Left renal pelvis (tissue), 4 donors: ENCODE measurements at places on chromosomes 4 and X.

DNA sequence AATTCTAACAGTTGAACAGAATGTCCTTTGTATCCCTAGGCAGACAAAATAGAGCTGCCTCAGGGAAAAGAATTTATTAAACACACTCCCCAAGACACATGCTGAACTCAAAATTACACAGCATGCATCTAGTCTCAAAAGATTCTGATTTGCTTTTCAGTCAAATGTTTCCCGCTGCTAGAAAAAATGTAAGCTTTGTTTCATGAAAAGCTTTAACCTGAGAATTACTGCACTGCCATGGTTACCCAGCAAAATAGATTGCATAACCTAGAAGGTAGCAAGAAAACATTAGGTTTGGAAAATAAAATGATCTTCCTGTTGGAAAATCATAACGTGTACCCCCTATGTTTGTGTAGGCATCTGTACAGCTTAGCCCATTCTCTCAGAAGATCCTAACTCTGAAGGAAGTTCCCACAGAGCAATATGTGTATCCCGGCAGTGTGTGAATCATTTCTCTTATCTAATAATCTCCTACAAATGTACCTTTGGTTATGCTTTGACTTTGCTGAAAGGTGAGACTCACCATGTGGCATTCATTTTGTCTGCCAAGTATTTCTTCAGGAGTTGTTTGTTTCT, 646.9 kb downstream of the STPG2 start:
- DNase-seq, result no peak

GRCh38 chr4:3026540-3026939, 47.8 kb downstream of the HTT-AS start:
- no peak for DNase-seq

DNA sequence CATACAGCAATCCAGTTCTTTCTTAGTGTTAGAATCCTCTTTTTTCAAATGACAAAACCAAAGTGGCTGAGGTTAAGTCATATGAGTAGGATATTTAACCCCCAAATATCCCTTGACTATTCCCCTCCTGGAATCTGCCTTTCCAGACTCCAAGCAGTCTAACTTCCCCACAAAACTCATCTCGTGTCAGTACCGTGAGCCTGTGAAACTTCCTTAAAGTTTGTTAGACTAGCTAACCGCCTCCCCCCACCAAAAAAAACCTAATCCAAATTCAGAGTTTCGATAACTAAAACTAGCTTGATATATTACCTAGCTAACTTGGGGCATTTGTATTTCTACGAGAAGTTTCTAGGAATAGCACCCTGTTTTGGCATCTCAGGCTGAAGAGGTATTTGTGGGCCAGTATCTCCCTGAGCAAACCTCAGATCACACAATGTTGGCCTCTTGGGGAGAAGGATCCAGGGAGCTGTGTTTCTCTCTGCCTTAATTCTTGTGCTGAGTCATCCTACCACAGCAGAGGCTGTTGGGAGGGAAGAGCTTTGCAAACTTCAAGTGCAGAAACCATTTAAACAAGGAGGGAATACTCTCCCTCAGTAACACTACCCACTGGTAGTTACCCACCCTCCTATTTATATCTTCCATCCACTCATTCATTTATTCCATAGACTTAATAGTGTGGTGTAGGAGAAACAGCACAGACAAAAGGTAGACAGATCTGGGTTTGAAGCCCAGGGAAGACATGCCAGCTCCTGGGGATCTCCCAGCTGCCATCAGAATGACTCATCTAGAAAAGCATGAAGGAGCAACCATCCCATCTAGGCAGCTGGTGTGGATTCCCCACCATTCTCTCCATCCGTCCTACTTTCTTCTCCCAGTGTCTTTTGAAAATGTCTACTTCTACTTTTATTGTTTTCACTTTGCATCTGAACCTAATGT, 39.3 kb upstream of the TXK start:
- DNase-seq, result no peak

GRCh38 chrX:71532078-71532752, 689 bp upstream of the OGT start:
- no peak for DNase-seq

- DNase-seq, result no peak
Observed at GRCh38 chr4:1534095-1534872, 128.0 kb upstream of the NKX1-1 start.

DNA sequence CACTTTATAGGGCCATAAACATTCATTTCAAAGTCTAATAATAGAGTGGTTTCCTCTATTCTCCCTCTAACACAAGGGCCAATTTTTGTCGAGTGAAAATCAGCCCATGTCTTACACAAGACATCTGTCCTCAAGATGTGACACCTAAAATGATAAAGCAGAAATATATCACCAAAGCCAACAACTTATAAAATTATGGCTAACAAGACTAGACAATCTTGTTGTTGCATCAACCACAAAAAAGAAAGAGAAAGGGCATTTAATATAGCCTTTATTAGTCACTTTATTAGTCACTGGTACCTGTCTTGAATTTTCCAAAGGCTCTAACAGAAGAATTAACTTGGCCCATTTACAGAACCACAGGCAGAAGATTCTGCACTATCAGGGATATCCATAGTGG, 161.6 kb downstream of the SMIM20 start:
- DNase-seq, result no peak

- DNase-seq, result no peak
Observed at GRCh38 chr4:38132843-38133662, 172.9 kb downstream of the PTTG2 start.

GRCh38 chrX:44570522-44570921, 27.9 kb upstream of the FUNDC1 start:
- DNase-seq, result no peak

DNA sequence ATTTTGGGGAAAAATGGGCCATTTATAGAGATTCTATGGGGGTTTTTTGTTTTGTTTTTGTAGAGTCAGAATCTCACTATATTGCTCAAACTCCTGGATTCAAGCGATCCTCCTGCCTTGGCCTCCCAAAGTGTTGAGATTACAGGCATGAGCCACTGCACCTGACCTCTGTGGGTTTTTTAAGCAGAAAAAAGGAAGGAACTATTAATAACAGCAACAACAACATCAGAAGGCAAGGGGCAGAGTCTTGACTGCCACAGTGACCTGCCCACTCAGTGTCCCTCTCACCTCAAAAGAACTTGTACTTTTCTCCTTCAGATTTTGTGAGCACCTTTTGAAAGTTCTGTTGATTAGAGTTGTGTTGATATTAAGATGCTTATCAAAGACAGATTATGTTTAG, 48.1 kb downstream of the FNIP2 start:
- no peak for DNase-seq

DNA sequence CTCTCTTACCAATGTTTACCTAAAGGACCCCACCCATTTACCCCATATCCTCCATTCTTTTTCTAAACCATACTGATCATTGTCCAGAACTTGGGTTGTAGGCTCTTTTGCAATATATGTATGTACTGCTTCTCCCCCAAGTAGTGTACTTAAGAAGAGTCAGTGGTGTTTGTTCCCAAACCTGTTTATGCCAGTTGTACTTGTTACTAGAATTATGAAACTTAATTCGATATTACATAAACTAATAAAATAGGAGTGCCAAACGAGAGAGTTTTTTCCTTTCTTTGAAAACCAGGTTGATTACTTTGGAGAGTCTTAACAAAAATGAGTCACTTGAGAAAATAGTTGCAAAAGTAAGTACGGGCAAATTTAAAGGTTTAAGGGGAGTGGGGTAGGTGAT, 96.3 kb downstream of the GEMIN8 start:
- no peak for DNase-seq

DNA sequence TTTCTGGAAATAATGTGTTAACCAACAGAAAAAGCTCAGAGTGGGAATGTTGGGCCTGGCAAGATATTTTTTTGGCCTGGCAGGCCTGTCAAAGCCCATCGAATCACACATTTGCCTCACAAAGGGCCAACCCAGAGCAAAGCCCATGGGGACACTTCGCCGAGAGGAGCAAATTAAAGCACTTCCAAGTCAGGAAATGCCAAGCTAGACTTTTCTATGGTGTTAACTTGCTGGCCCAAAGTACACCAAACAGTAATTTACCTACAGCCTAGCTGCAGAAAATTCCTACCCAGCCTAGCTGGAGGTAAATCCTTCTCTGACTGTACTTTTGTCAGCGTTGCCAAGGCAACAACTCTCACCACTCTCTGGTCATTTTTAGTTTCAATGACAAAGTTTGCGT, 288.6 kb upstream of the LDB2 start:
- DNase-seq, result no peak

DNA sequence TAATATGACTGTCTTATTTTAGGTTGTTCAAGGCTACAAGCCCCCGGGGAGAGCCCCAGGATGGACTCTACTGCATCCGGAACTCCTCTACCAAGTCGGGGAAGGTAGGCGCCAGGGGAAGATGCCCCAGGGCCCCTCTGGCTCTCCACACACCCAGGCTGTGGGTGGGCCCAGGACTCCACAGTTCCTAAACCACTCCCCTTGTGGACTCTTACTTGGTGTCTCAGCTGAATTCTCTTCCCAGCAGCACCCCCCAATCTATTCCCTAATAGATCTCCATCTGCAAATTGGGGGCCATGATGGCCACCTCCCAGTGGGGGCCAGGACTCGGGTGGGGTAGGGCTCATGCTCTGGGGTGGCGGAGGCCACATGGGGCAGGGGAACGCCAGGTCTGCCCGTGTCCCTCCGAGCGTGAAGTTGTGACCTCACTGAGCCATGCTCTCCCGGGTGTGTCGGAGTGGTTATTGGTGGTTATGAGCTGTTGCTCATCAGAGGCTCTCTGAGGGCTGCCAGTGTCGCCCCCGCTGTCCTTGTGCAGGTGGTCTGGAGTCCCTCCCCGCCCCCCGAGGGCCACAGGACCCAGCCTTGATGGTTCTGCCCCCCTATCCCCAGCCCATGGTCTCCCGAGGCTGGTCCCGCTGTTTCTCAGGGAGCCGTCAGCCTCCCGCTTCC, 11.2 kb upstream of the ADD1 start:
- DNase-seq, result no peak

DNA sequence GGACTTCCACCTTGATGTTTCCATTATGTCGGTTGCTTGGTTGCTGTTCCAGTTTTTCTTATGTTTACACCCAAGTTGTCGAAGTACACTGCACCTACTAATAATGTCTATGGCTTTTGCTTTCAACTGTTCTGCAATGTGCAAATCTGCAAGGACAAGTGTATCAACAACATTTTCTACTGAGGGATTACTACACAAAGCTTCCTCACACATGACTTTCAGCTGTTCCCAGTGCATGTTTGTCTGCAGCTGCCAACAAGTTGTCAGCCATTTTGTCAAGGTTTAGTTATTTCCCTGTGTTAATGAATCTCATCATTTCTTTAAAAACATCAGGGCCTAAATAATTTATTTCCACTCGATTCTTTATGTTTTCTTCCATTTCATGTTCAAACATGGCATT, 45.4 kb upstream of the UGT2A3 start:
- no peak for DNase-seq

GRCh38 chr4:10153161-10153560, 36.6 kb upstream of the WDR1 start:
- DNase-seq, result no peak

GRCh38 chr4:83153417-83153816, 38.9 kb upstream of the PLAC8 start:
- no peak for DNase-seq

DNA sequence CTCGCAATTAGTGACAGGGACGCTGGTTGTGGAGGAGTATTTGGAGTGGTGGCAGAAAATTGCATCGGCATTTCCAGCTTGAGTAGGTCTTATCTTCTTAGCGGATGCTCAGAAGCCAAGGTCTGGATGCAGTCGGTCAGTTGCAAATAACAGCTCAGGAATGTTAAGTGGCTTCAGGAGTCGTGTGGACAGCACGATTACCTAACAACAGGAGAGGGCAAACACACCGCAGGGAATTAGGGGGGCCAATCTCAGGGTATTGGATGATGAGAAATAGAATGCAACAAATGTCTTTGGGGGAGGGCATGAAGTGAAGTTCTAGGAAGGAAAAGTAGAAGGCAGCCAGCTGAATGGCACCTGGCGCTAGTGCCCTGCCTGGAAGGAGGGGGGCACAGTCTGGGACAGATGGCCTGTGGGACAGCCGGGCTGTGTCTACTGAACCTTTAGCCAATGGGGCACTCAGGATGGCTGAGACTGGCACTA, 11.8 kb downstream of the RASL11B start:
- DNase-seq, result no peak

DNA sequence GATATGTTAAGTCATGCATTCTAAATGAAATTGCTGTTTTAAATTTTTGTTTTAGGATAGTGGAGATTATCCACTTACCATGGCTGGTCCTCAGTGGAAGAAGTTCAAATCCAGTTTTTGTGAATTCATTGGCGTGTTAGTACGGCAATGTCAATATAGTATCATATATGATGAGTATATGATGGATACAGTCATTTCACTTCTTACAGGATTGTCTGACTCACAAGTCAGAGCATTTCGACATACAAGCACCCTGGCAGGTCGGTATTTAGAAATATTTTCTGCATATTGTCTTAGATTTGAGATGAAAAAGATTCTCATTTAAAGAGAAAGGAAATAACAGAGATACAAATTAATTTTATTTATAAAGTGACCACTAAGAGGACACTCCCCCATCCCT, 83.6 kb downstream of the STAG2 start:
- DNase-seq, result no peak

DNA sequence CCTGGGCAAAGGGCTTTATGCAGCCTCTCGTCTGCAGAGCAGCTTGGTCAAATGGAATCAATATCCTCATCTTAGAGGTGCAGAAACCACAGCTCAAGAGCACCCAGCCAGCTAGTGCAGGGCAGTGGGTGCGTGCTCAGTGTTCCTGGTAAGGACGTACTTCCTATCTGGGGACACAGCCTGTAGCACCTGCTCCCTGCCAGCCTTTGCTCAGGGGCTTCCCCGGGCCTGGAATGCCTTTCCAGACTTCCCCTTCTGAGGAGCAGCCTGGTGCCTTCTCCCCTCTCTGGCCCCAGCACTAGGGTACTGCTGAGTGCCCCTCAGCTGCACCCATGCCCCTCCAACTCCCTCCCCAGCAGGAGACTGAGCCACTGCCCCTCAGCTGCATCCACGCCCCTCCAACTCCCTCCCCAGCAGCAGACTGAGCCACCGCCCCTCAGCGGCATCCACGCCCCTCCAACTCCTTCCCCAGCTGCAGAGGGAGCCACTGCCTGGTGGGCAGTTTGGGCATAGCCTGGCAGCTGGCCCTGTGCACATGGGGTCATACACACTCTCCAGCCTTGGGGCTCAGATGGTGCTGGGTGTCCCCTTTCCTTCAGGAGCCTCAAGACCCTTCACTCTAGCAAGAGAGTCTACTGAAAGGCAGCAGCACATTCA, 42.2 kb upstream of the AFAP1 start:
- DNase-seq, result no peak

DNA sequence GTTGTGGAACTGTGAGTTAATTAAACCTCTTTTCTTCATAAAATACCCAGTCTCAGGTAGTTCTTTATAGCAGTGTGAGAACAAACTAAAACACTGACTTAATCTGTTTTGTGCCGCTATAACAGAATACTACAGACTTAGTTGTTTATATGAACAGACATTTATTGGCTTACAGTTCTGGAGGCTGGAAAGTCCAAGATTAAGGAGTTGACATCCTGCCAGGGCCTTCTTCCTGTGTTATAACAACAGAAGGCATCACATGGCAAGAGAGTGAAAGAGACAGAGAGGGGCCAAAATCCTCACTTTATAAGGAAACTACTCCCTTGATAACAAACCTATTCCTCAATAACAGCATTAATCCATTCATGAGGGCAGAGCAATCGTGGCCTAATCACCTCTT, 42.5 kb upstream of the KCNIP4 start:
- DNase-seq, result no peak
